RWPE1 (cell line): ENCODE measurements at places on chromosomes 1 and 21.

- peak; percentile 74 for DNase-seq
Measured at GRCh38 chr21:27693376-27693775, 726.5 kb upstream of the ADAMTS5 start.

GRCh38 chr21:32794644-32795079 is 23.1 kb upstream of the PAXBP1 start:
- DNase-seq: no peak

GRCh38 chr21:38888991-38889561 is 83.3 kb downstream of the ETS2 start:
- no peak for DNase-seq

- DNase-seq: no peak
Measured at GRCh38 chr1:7491109-7491817, 279.8 kb upstream of the VAMP3 start.

DNA sequence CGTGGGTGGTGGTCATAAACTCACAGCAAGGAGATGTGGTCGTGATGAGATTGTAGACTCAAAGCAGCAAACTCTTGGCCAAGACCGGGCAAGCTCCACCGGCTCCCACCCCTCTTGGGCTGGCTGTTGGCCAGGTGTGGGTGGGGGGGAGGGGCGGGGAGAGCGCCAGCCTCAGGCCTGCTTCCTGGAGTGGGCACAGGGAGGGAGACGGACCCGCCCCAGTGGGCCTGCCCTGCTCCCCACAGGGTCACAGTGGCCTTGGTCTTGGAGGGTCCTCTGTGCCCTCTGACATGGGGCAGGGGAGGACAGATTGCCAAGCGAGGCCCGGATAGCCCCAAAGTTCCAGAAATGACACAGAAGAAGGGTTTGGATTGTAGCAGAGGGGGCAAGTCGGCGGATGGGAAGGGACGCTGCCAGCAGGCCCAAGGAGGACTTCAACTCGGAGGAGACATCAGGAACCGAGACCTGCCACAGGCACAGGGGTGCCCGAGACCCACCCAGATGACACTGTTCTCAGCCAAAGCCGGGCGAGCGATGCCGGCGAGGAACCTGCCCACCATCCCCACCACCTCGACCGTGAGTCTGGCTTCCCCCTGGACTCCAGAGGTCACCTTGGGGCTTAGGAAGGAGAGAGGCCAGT is 85.4 kb upstream of the ACTRT2 start:
- no peak for DNase-seq

DNA sequence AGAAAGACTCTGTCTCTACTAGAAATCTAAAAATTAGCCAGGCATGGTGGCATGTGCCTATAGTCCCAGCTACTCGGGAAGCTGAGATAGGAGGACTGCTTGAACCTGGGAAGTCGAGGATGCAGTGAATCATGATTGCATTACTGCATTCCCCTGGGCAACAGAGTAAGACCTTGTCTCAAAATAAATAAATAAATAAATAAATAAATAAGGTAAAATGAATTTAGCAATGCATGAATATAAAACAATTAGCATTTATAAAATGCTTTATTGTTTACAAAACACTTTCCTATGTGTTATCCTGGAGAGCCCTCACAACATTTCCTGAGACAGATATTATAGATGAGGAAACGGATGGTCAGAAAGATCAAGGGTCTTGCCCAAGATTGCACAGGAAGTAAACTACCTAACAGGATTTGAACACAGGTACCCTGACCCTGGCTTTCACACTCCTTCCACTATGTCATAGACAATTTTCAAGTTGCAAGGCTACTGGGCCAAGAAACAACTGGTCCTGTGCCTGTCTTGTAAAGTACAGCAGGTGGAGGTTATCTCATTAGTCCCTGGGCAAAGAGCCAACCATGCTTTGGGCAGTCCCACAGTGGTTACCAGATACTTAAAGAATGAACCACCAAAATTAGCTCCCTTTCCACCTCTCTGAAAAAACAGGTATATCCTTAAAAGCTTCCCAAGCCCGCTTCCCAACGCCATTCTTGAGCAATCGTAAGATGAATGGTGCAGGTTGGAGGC is 15.4 kb upstream of the VSIG8 start:
- DNase-seq: no peak

DNA sequence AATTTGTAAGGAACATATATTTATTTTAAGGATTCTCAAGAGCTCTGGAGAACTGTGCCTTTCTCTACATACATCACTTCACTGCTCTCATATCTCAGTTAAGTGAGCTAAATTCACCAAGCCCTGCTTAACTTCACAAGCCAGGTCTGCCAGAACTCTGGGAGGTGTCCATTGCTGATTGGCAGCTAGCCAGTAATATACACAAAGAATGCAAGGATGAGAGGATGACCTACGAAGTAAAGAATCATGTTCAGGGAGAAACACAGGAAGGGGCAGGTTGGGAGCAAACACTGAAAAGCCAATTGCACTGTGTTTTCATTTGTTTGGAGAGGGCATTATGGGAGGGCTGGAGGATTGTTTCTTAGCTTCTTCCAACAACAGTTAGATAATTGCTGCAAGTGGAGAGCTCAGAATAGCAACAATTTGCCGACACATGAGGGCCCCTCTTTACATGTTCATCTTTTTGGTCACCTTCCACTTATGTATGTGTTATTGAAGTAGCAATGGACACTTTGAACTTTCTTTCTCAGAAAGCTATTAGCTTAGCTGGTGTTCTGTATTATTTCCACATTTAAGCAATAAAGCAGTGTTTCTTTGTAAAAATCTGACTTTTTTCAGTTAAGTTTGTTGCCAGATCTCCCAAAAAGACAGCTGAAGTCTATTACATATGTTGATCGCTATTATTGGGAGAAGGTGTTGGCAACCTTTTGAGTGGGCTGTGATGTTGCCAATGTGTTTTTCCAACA is 254.8 kb downstream of the LTN1 start:
- peak; percentile 20 for DNase-seq

- DNase-seq: peak; percentile 32
Measured at GRCh38 chr1:229848752-229849677, 218.0 kb upstream of the GALNT2 start.

DNA sequence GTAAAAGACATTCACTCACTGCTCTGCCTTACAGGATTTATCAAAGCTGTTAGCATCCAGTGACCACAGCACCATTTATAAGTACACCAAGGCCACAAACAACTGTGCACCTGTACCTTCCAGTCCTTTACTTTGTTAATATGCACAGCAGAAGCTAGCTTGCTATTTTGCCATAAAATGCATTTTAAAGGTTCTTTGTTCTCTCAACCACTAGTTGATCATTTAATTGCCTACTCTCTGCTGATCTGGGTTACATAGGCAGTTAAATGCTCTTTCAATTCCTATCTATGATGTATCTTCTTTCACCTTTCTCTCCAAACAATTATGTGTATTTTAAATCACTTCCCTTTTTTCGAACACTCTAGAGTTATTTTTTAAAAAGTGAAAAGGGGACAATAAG is 126.4 kb downstream of the SIPA1L2 start:
- no peak for DNase-seq

GRCh38 chr1:24096739-24097103 is 15.2 kb downstream of the MYOM3 start:
- no peak for DNase-seq

GRCh38 chr21:26759731-26760130 is 85.5 kb downstream of the ADAMTS1 start:
- no peak for DNase-seq

DNA sequence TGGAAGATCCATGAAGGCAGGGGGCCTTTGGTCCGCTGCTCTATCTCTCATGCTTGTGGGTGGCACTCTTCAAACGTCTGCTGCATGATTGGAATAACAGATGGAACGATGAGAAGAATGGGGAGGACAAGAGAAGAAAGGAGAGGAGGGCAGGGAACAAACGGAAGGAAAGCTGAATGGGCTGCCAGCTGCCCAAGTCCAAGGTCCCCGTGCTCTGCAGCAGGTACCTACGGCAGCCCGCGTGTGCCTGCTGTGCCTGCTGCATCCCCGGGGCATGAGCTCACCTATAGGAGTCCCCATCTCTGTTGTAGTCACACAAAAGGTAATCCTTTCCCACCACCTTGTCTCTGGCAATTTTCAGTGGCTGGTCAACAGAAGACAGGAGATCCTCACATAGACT is 73.1 kb downstream of the SLC66A1 start:
- DNase-seq: no peak

DNA sequence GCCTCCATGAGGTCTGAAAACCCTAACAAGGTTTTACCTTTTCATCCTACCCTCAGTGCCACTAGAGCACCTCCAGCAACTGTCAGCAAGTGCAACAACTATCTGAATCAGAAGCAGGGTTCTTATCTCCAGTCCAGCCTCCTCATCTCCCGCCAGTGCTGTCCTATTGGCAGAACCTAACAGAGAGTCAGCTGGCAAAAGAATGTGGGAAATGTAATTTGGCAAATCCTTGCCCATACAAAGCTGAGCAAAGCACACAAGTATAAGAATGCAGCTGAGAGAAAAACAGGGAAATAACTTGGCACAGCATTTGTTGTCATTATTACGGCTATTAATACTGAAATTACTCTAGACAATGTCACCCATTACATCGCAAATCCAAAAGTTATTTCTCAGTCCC is 124.2 kb downstream of the ATP6V1G3 start:
- DNase-seq: no peak

DNA sequence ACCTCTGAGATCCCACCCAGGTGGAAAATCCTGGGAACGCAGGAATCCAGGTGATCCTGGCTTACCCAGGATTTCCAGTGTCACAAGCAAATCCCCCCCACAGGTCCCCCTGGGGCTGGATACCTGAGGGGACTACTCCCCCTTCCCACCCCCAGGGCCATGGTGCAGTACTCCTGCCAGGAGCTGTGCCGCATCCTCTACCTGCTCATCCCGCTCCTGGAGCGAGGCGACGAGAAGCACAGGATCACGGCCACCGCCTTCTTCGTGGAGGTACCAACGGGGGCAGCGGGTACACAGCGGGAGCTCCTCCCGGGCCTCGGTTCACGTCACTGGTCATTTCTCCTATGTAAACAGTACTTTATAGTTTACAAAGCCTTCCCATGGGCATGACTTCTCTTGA is 20.4 kb upstream of the TTC4 start:
- DNase-seq: no peak

DNA sequence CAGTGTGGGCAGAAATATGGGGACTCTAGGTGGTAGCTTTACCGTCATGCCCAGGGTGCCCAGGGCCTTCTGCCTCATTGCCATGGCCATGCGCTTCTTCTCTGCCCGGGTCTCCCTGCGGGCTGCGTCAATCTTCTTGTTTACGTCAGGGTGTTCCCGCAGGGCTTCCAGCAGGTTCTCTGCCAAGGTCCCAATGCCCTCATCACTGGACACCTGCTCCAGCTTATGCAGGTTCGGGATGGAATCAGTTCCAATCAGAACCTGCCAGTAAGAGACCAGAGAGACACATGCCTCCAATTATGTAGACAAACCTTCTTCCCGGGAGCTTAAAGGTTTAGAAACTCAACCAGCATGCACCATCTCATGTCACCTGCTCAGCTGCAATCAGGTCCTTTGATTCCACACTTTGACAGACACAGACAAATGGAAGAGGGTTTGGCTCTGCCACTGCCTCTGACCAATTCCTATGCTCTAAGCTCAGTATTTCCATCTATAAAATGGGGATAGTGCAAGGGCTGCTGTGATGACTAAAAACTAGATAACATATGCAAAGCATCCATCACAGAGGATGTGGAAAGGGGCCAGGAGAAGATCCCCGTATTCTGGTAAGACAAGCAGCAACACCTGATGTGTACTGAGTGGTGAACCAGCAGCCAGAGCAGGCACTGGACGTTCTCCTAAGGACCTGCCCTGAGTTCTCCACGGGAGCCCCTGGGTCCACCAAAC is 121.2 kb downstream of the UBR4 start:
- no peak for DNase-seq

DNA sequence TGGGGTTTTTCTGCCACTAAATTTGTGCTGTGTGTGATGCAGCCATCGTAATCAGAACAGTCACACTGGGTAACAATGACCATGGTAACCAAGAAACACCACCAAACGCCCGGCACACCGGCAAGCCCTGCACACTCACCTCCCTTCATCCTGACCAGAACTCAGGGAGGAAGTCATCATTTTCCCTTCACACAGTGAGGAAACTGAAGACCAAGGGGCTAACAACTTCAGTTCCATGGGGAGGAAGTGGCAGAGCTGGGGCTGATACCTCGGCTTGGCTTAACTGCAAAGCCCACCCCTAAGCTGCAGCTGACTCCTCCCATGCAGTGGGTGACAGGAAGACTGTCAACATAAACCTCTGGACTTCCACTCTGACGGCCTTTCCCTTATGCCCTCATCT is 69.3 kb upstream of the BCAR3 start:
- no peak for DNase-seq

- DNase-seq: no peak
Measured at GRCh38 chr1:107018445-107018844, 38.0 kb upstream of the PRMT6 start.

GRCh38 chr1:24289937-24290595 is 29.1 kb upstream of the GRHL3 start:
- peak; percentile 79 for DNase-seq

DNA sequence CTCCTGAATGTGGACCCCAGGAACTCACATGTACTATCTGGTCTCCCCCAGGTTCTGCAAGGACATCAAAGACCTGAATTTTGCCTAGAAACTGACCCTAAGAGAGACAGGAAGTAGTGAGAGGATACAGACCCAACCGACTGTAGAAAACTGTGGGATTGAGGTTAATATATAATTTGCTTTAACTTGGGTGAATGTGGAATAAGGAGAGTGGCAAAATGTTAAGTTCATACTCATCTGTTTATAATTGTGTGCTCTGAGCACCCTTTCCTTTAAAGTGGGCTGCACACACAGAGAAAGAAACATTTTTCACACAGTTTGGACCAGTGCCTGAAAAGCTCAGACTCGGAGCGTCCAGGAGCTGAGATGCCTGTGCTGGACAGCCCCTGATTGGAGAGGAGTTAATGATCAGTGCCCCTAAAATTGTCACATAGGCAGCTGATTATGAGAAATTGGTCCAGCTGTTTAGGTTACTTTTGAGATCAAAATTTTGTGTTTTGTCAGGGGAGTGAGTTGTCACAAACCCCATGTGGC is 37.2 kb downstream of the ROR1 start:
- no peak for DNase-seq

DNA sequence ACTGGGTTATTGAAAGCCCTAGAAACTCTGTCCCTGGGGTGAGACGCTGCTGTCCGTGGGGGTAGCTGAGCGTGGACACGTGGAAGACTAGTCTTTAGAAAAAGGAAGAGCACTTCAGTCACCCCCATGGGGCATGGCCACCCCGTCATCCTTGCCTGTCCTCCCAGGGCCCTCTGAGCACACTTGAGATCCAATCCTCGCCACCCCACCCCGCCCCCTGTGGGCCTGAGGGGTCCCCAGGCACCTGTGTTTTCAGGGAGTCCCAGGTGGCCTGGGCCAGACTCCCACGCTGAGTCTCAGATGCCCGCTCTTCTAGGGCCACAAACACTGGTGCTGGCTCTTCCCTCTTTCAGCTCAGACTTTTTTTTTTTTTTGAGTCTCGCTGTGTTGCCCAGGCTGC is 2.5 kb downstream of the PRKCZ start:
- no peak for DNase-seq

DNA sequence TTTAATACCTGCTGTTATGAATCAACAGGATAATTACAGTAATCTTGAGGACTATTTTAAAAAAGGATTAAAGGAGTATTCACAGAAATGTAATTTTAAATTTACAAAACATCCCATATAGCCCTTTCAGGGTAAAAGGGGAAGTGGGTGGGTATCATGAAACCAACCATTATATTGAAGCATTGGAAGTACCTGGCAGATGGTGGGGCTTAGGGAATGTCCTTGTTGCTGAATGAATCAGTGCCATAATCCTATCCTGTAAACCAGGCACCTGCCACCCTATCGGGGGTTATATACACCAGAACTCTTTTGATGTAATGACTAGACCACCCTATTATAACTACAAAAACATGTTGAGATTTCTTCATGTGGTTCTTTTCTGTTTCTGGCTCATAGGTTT is 30.4 kb downstream of the CDC14A start:
- DNase-seq: no peak

- no peak for DNase-seq
Measured at GRCh38 chr21:14981246-14981645, 83.6 kb downstream of the NRIP1 start.
